ENCODE measurements at places on chromosomes 4 and X.

DNA sequence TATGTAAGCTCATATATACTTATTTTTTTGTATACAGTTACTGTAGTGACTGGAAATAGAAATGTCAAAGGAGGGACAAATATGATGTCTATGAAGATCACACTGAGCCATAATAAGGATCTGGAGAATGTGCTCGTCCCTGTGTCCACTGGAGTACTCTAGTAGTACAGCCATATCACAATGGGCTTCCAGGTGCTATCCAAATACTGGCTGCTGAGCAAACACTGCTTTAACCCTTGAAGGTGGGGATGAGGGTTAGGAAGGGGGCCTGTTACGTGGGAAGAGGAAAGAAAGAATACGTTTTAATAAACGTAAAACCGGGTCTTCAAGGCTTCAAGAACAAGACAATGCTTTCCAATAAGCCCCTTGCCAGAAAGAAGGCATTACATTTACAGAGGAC lies 29.8 kb upstream of the TMEM150C start:
- no peak for DNase-seq

- DNase-seq: no peak
These were observed 438.1 kb downstream of the TLL1 start for GRCh38 chr4:166311169-166311568.

GRCh38 chrX:103550415-103551051 lies 31.2 kb upstream of the RAB40A start:
- DNase-seq: no peak

GRCh38 chr4:61580721-61581377 lies 380.7 kb downstream of the ADGRL3 start:
- no peak for DNase-seq

DNA sequence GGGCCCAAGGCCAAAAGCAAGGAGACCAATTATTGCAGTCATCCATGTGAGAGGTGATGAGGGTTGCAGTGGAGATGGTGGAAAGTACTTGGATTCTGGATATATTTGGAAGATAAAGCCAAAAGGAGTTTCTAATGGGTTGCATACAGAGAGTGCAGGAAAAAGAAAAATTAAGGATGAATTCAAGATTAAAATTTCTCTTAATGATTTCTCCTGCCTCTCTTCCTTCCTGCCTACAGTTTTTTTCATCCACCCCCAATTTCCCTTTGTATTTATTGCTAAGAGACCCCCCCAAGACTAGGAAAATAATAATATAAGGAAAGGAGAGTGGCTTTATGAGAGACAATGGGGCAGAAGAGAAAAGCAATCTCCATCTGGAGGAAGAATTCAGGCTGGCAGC lies 8.6 kb upstream of the FGF5 start:
- no peak for DNase-seq

- peak; percentile 88 for DNase-seq
These were observed 27.6 kb upstream of the INTU start for GRCh38 chr4:127604949-127605709.

DNA sequence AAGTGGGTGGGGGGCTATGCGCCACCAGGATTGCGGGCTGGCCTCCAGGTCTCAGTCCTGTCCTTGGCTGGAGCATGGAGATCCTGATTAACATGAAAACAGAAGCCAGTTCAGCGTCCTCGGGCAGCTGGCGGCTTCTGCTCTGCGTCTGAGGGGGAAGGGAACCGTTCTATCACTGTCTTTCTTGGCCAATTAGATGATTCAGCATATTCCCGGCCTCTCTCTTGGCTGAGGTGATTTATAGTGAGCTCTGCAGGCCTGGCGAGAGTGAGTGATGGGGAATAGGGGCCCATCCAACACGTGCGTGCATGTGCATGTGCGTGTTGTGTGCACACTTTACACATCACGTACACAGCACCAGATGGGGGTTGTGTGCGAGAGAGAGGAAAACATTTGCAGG lies 145.8 kb upstream of the ATP6AP2 start:
- peak; percentile 14 for DNase-seq

DNA sequence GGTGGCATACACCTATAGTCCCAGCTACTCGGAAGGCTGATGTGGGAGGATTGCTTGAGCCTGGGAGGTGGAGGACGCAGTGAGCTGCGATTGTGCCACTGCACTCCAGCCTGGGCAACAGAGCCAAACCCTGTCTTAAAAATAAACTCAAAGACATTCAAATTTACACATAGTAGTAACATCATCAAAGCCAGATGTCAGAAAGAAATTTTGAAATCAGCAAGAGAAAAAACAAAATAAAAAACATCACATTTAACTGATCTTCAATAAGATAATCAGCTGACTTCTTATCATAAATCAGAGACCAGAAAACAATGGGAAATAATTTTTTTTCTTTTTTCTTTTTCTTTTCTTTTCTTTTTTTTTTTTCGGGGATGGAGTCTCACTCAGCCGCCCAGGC lies 78.9 kb upstream of the ZCCHC13 start:
- DNase-seq: no peak

- DNase-seq: no peak
These were observed 138.2 kb upstream of the AADAT start for GRCh38 chr4:170227928-170228327.

DNA sequence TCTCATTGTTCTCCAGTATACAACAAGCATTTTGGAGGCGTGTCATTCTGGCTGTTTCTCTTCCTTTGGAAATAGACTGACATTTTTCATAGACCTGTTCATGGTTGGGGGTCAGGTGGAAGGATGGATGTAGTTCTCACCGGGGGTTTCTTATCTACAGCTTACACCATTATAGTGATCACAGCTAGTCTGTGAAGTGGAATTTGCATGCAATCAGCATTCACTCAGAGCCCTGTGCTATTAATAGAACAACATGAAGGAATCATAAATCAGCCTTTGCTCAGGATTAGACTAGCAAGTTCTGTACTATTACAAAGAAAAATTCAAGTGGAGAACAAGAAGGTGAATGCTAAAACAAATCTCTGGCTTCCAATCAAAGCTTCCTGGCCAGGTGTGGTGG lies 132.6 kb upstream of the PUDP start:
- no peak for DNase-seq

DNA sequence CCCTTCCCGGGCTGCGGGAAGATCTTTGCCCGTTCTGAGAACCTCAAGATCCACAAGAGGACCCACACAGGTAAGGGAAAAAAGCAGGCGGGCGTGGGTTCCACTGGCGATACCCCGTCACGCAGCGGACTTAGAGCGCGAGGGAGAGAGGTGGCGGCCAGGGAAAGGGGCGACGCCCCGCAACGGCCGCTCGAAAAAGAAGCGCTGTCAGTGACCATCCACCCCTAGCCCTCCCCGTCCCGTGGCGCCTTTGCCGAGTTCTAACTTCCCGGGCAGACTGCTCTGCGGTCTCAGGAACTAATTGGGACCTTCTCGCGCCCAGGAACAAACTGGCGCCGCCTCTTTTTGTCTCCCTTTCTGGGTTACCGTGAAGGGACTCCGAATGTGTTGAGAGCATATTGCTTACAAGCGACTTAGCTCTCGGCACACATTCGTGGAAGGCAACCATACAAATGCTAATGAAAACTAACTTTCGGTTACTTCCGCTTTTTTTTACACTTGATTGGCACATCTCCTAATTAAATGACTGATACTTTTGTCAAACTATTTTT lies 1.8 kb downstream of the ZIC3 start:
- no peak for DNase-seq

DNA sequence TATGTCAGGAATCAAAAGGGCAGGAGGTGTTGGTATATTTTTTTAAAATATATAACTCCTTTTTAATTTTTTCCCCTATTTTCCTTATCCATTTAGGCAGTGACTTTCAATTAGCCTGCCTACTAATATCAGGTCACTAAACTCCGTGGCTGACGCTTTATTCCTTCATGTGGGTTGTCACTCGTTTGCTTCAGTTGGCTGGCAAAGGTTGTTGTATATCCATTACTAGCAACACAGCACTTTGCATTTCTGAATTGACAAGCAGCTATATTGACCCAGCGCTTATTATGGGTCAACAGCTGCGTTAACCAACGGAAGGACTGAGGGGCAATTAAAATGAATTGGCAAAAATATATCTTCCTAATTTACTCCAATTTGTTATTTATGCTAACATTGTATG lies 87.7 kb downstream of the ARX start:
- DNase-seq: no peak

GRCh38 chrX:151178746-151179145 lies 2.4 kb downstream of the GPR50 start:
- no peak for DNase-seq
